ENCODE measurements at places on chromosomes 16 and 17.
A peak's percentile ranks its signal among the peaks of the same experiment; 100 is the strongest.

DNA sequence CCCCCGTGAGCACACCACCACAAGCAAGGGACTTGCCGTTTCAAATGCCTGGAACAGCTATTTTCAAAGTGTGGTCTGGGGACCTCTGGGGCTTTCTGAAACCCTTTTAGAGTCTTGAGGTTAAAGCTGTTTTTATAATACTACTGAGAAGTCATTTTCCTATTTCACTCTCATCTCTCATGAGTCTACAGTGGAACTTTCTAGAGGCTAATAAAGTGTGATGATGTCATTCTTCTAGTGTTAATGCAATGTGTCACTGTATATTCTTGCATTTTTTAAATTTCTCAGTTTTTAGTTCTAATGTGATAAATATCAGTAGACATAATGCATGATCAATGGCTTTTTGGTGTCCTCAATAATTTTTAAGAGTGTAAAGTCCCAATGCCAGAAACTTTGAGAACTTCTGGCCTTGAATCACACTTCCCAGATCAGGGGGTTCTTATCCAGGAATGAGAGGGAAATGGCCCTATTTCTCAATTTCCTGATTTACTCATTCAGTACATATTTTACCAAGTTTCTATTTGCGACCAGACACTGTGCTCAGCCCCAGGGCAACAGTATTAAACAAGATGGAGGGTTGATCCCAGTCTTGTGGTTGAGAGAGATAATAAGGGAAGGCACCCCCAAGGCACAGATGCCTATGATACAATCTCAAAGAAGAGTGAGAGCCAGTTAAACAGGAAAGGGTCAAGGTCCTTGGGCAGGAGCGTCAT is 444.0 kb downstream of the HS3ST3B1 start:
- peak; percentile 87 for DNase-seq

DNA sequence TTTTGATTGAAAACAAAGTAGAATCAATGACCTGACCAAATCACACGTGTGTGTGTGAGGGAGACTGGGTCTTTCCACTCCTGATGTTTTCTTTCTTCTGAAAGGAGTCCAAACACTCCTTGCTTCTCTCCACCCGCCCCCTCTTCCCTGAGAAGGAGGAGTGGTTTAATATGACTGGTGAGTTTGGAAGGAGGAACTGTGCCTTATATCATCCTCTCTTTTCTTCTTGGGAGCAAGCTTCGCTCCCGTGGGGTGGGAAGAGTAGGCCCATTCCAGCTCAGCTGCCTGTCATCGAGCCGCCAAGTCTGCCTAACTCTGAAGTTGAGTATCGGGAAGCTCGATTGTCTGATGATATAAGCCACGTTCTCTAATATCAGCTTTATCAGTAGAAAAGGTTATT is 96.5 kb downstream of the YPEL2 start:
- peak; percentile 35 for DNase-seq

GRCh38 chr16:2469399-2470233 is 1.5 kb upstream of the NTN3 start:
- no peak for DNase-seq

DNA sequence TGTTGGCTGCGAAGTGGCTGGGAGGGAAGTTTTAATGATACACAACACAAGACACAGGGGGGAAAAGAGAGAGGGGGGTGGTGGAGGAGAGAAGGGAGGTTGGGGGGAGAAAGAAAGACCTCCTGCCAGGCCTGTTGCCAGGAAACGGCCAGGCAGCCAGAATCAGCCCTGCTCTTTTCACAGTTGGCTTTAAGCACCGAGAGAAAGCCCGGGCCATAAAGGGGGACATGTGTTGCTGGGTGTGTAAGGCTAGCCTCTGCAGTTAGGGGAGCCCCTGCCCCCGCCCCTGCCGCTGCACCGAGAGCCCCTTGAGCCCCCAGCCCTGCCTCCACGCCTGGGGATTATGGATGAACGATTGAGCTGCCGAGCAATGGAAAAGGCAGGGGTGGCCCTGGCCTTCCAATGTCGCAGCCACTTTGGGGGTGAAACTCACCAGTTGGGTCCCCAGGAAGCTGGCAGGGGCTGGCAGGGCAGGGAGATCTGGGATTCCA is 13.9 kb upstream of the WNT3 start:
- DNase-seq, result no peak

- no peak for DNase-seq
These were observed 26.7 kb downstream of the ABCC3 start for GRCh38 chr17:50661348-50661747.

DNA sequence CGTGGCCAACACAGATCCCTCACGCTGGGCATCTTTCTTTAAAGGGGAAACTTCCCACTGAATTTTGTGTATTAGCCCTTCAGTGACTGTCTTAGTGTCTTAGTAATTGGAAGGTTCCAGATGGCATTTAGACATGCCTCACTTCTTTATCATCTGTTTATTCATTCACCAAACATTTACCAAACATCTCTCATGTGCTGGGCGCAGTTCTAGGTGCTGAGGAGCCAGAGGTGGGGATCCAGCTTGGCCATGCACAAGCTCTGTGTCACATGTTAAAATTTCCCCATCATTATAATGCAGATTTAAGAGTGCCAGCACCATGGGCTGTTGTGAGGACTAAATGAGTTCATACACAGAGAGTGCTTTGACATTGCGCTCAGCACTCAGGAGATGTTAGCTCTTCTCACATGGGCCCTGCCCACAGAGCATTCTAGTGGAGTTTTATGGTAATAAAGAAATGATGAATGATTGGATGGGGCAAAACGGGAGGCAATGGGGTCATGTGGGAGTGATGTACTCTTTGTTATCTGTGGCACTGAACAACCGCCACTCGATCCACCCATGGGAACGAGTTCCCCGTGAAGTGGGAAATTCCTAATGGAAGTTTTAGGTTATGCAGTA is 119.7 kb downstream of the SNX29 start:
- peak; percentile 38 for DNase-seq

GRCh38 chr17:57089391-57089790 is 4.3 kb downstream of the AKAP1 start:
- DNase-seq, result no peak

DNA sequence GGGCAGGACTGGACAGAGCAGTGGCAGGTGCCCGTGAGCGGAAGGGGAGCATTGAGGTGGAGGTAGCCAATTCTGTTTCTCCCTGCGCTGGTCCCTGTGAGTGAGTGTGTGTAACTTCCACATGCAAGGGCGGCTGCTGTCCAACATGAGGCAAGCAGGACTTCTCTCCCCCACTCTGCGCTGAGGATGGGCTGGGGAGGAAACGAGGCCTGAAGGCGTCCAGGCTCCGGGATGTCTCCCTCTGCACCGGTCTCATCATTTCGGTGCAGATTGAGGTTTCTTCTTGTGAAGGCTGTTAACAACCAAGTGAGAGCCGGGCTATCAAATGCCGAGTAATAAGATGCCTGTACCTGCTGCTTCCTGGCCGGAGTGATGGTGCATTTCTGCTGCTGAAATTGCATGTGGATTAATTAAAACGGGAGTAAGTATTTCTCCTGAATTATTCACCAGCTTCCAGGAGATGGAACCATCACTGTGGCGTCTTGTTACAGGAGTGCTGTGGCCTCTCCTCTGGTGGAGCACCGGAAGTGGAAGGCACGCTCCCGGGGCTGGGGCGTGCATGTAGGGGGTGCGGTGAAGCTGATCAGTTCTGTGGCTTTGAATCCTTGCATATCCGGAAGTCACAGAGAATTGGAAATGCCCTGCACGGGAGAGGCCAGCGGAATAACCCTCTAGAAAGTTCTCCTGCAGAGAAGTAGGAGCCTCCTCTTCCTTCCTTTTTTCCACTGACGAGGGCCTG is 41.7 kb upstream of the MGAT5B start:
- DNase-seq, result no peak

- DNase-seq, result peak; percentile 93
These were observed 274.6 kb upstream of the HSBP1 start for GRCh38 chr16:83533193-83533592.

- DNase-seq, result peak; percentile 57
These were observed 635 bp downstream of the SCPEP1 start for GRCh38 chr17:56978441-56979090.

DNA sequence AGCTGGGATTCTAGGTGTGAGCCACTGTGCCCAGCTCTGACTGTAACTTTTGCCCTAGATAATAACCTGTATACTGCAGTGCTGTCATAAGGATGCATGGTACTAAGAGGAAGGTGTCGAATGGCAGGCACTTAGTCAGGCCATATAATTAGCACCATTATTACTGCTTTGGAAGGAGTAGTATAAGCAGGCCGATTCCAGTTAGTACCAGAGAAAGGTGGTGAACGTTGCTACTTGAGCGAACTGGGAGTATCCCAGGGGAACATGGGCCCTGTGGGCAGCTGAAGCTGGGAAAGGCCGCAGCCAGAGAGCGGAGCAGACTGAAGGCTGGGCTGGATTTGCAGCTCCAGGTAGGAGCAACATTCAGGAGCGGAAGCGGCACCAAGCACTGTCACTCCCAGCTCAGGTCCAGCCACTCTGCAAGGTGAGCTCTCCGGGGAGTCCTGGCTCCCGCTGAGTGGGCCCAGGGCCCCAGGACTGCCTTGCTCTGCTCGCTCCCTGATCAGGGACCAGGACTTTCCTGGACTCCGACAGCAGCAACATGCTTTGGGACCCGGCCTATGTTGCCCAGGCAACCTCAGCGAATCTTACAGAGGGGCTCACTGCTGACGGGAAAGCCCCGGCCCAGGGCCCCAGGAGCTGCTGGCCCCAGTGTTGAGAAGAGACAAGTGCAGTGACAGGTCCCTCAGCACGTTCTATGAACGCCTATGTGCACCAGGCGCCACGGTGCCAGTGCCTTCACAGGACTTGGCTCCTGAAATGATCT is 28.6 kb downstream of the C16orf74 start:
- DNase-seq, result no peak

GRCh38 chr17:60920107-60920506 is 242.5 kb downstream of the BCAS3 start:
- no peak for DNase-seq

GRCh38 chr16:30941600-30942425 is 7.1 kb upstream of the ORAI3 start:
- peak; percentile 67 for DNase-seq

DNA sequence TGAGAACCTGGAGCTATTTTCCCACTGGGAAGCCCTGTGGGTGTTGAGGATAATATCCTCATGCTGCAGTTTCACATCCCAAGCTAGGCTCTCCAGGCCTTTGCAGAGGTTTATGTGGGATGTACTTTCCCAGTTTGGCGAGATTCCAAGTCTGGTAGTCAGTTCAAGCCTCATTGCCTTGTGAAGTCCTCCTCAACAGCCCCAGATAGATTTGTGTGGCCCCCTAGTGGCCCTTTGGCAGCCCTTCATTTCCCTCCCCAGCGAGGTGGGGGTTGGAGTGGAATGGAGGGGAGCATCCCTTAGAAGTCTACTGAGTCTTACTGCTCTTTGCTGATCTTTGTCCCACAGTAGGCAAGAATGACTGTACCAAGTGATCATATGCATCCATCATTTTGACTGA is 137.9 kb downstream of the CDH11 start:
- DNase-seq, result peak; percentile 74
